HL-60 (cell line): ENCODE measurements at places on chromosomes 4 and X.

DNA sequence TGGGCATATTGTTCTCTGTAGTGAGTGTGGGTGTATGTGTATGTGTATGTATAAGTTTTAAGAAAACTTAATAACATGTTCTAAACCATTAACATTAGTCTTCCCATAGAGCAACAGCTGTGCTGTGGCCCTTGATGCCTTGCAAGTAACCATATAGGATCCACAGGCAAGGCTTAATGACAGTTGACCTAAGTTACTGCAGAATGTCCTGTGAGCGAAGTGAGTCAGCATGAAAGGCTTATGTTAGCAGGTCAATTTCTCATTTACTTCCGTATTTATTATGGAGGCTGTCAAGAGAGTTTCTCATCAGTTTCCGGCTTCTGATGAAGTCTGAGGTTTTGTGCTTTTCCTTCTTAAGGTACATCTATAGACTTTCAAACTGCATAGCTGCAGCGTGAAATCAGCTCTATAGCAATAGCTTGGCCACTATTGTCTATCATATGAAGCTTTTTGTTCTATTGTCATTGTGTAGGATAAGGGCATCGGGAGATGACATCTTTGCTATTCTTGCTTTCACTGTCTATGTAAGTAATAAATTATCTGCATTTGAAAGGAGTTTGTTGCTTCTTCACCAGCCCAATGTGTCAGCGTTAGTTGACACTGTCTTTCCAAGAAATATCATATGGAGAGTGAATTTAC is 1153.4 kb upstream of the AGA start:
- no peak for DNase-seq

DNA sequence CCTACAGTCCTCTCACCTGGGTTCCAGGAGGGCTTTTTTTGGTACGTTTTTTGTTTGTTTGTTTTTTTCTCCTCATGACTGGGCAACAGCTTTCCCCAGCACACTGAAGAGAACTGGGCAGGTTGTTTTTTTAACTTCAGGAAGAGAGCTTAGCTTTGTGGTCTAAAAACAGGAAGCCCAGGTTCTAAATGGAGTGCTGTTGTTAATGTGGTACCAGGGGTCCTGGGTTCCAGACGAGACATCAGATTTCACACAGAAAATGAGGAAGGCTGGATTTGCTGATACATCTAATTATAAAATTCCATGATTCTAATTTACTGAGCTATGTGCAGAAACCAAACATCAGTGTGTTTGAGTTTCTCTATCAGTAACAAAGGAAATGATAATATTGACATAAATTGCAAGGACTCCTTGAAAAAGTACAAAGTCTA is 4.2 kb downstream of the MYOZ2 start:
- no peak for DNase-seq

- no peak for DNase-seq
These were observed 281.6 kb downstream of the KLHL13 start for GRCh38 chrX:117835034-117835433.

GRCh38 chr4:148778980-148779675 is 336.9 kb upstream of the NR3C2 start:
- DNase-seq, result no peak

- DNase-seq, result no peak
These were observed 8.2 kb downstream of the FREM3 start for GRCh38 chr4:143692241-143692640.

DNA sequence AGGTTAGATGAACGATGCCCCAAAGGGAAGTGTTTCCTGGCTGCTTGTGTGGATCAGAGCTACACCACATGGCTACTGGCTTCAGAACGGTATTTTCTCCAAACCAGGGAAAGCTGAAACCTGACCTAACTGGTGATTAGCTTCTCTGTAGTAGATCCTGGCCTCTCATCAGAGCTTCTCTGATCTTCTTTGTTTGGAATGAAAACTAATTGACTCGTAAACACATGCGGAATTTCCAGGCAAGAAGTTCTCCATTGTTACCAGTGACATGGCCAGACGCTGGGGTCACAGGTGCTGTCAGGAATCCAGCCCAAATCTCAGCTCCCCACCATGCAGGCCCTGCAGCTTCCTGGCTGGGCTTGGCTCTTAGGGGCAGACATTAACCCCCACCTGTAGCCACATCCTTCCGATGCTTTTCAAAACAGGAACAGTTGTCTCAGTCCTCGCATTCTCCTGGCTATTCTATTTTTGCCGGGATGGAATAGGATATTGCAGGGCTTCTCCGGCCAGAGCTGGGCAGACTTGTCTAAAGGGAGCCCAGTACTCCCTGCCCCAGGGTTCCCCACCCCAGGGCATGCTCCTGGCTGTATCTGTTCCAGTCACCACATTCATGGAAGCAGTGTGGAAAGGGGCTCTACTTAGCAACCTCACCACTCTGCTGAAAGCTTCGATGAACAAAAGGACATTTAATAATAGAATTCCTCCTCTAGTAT is 305.4 kb upstream of the F9 start:
- DNase-seq, result no peak

DNA sequence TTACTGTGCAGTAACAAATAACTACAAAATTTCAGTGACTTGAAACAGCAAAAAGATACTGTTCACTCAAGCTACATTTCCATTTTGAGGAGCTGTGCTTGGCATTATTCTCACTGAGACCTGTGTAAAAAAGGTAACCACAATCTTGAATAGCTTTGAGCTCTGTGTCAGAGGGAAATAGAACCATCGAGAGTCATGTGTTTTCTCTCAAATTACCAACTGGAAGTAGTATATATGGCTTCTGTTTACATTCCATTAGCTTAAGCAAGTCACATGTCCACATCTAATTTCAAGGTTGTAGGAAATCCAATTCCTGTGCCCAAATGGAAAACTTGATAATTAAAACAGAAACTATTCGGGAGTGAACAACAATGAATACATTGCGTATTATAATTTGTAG is 82.9 kb upstream of the BANK1 start:
- no peak for DNase-seq

DNA sequence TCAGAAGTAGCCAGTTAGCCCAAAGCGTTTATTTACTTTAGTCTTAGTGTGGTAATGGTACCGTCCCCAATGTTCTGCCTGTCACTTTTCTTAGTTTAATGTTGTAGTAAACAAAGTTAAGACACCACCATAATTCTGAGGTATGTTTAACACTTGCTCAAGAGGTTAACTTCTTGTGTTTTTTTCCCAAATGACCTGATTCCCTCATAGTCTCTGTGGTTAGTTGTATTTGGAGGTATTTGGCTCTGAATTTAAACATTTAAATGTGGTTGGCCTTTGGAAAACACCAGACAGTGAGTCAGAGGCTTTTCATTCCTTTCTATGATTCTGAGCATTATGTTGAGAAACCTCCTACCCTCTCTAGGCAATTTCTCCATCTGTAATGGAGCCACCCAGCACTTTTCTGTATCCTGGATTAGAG is 47.9 kb downstream of the CXCL1 start:
- no peak for DNase-seq

- DNase-seq, result no peak
These were observed 63.8 kb upstream of the INPP4B start for GRCh38 chr4:142909908-142910307.

DNA sequence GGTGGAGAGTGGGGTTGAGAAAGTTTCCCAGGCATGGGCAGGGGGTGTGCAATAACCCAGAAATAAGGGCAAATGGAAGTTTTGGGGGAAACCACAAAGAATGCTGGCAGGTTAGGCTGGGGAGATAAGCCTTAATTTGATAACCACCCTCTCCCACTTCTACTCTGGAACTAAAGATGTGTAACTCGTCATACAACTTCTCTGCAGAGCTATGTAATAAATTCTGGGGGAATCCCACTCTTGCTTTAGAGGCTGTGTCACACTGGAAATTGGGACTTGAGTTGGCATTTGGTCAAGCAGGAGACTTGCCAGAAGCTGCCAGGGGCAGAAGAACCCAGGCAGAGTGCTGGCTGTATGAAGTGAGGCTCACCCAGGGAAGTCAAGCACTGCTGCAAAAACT is 170.9 kb upstream of the CPEB2 start:
- no peak for DNase-seq

GRCh38 chrX:1516596-1517104 is 20.3 kb downstream of the P2RY8 start:
- peak; percentile 0 for DNase-seq

DNA sequence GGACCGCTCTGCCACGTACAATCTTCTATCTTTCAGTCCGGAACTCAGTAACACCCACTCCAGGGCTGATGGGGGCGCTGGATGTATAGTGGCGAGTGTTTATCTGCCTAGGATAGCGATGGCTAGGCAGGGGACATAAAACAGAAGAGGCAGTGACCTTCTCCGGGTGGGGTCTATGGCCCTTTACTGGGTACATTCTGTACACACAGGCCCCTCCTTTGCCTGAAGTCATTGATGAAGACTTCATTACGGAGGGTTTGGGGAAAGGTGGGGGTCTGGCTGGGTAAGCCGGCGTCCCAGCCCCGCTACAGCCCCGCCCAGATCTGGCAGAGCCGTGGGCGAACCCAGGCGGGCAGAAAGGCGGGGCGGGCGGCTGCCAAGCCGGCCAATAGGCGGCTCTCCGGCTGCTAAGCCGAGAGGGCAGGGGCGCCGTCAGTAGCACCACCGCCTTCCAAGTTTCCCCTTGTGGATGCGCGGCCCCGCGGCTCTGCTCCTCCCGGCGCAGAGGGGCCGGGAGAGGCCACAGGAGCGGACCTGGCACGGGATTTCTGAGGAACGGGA is at the start of gene CHST7:
CHST7 (plus strand) TSS at position 435 of the 561 bp plus-strand sequence. CDS start 167 bp downstream, outside the sequence.
- DNase-seq, result no peak

GRCh38 chr4:123939621-123940020 is 543.0 kb downstream of the SPRY1 start:
- DNase-seq, result no peak

- DNase-seq, result no peak
These were observed 158.5 kb downstream of the SH3KBP1 start for GRCh38 chrX:19728915-19729314.

GRCh38 chr4:186201535-186202230 is 10.3 kb downstream of the CYP4V2 start:
- peak; percentile 66 for DNase-seq

GRCh38 chrX:23436875-23437274 is 102.2 kb downstream of the PTCHD1 start:
- DNase-seq, result no peak

GRCh38 chr4:73690051-73690738 is 50.2 kb upstream of the CXCL8 start:
- DNase-seq, result no peak

GRCh38 chr4:10296730-10297129 is 160.5 kb downstream of the ZNF518B start:
- no peak for DNase-seq

DNA sequence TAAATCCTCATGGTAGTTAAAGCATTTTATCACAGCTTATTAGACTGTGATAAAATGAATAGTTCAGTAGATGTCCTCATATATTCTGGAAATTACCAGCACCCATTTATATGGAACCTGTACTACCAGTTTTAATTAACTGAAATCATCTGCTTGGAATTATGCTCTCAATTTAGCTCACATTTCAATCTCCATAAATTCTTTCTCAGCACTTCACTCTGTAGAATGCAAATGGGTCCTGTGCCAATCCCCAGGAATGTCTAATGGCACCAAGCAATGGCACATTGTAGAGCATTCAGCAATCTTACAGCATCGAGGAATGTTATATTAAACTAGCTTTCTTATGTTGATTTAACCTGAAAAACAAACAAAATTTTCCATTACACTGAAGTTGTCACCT is 355.1 kb downstream of the PDHA2 start:
- no peak for DNase-seq

- no peak for DNase-seq
These were observed 218.7 kb upstream of the HS3ST1 start for GRCh38 chr4:11647433-11647832.

GRCh38 chrX:10508891-10509290 is 111.5 kb downstream of the MID1 start:
- no peak for DNase-seq

DNA sequence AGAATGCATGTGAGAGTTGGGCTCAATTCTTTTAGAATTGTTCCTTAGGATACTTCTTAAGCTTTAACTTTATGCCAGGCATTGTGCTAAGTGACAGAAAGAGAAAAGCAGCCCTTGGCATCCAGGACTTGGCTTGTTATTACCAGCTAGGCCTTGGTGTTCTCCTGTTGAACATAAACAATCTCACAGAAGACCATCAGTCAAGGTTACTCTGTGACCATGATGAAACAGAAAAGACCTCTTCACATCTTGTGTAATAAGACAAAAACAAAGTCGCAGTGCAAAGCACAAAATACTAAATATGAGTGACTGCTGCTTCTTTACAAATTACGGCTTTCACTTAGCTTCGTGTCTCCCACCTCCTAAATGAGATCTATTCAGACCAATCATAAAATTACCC is 71.6 kb downstream of the CHIC2 start:
- DNase-seq, result no peak

- no peak for DNase-seq
These were observed 123.3 kb downstream of the SLC10A7 start for GRCh38 chr4:146398404-146398803.

- DNase-seq, result no peak
These were observed 3.2 kb upstream of the KLF8 start for GRCh38 chrX:56228914-56229313.

GRCh38 chrX:6456196-6456595 is 78.7 kb downstream of the VCX3A start:
- DNase-seq, result no peak

DNA sequence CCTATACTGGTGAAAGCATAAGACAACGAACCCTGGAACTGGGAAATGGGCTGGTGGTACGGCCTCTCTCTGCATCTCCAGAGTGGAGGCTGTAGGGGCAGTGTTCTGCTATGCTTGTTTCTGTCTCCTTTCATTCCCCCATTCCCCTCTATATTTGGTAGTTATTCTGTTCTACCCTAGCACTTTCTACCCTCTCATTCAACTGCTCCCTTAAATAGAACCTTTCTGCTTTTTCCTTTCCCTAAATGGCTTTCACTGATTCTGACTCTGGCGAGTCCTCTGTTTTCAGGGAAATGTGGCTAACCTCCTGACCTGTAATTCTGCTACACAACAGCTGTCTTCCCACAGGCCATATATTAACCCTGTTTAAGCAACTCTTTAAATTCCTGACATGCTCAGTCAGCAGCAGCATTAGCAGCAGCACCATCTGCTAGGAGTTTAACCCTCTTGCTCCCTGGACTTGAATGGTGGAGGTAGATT is 94.2 kb downstream of the CXCL13 start:
- no peak for DNase-seq

DNA sequence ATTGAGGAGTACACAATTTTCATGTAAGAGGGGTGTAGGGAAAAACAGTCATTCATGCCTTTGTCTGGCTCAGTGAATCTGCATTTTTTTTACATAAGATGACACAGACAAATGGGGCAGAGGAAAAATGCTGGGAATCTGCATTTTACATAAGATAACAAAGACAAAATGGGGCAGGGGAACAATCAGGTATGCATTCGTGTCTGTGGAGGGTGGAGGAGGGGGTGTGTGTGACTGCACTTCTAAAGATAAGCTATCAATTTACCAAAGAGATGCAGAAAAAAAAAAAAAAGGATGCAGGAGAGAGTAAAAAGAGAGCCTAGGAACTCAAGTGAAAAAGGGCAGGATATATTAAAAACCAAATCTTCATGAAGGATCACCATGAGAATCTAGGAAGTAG is 637.4 kb downstream of the ZNF674 start:
- DNase-seq, result no peak

DNA sequence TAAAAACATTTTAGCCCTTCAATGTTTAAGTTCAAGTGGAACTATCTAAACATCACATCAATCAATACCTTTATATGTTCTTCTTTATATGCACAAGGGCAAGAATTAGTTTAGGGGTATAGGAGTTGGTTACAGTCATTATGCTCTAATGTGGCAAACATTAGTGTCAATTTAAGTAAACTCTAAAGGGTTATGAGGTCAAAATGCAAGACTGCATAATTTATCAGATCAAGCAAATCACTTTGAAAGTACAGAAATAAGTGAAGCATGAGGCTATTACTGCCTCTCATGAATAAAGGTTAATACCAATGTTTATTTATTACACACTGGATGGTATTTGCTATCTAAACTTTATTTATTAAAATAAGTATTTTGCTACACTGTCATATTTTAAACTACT is 59.7 kb downstream of the MAB21L2 start:
- no peak for DNase-seq
